Stimulated activated CD8-positive, alpha-beta memory T cell treated with anti-CD3 and anti-CD28 coated beads, Interleukin-15, amount 100 ng/mL, for 1 hour (primary cell): ENCODE measurements at places on chromosomes 1 and 21.

- no peak for DNase-seq
Measured at GRCh38 chr1:195745189-195746010, 862.8 kb downstream of the KCNT2 start.

GRCh38 chr1:201288765-201289164, 5.5 kb downstream of the PKP1 start:
- DNase-seq: no peak

GRCh38 chr21:41428847-41429246, 2.8 kb downstream of the MX1 start:
- DNase-seq: no peak

DNA sequence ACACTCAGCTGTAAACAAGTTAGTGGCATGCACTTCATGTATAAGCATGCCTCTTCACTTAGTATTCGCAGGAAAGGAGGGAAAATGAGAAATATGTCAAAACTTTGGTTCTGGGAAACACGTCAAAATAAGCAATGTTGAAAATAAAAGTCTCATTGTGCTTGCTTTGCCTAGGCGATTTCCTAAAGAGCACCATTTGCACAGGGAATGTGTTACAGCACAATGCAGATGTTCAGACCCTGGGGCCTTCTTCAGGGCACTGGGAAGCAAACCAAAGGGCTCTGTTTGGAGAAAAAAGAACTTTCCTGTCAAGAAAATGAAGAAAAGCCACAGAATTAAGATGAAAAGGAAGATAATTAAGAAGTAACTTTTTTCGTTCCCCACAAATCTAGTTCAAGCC, 98.6 kb upstream of the PLD5 start:
- no peak for DNase-seq

DNA sequence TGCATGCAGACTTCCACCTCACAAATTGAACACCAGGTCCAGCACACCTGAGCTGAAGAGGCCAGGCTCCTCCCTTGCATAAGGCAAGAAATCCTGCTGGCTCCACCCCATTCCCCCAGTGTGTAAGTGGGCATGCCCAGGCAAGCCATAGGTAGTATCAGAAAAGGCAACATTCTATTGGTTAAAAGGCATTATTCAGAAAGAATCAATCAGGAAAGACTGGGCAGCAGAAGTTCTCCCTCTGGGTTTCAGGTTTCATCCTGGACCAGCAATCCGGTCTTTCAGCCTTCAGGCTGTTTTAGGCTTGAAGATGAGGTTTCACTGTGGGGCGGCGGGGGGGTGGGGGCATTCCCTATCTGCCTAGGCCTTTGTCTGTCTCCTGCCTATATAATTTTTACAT, 42.0 kb upstream of the LHX8 start:
- DNase-seq: no peak

- no peak for DNase-seq
Measured at GRCh38 chr1:66998972-66999371, 55.0 kb downstream of the SLC35D1 start.

DNA sequence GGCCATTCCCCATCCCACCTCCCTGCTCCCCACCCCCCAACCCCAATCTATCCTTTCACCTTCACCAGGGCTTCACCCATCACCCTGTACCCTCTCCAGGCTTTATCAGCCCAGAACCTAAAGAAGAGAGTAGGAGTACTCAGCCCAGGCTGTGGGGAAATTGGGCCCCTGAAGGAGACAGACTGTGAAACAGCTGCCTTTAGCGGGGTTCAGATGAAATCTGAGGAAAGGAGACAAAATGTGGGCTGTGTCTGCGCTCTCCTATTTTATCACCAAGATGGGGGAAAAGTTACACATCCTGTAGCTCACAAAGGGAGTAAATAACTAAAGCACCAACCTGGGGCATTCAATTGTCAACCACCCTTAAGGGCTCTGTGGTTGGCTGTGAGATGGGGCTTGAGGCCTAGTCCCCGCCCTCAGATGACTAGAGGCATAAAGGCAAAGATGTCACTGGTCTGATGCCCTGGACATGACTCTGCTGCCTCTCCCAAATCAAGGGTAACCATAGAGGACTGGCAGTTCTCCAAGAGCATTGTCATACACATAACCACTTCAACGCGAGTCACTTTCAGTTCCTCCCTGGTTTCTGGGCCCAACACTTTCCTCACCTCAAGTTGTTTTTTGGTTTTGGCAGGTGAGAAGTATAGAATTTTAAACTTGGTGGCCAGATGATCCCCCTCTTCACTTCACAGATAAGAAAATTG, 30.0 kb downstream of the SLC27A3 start:
- DNase-seq: peak; percentile 28

DNA sequence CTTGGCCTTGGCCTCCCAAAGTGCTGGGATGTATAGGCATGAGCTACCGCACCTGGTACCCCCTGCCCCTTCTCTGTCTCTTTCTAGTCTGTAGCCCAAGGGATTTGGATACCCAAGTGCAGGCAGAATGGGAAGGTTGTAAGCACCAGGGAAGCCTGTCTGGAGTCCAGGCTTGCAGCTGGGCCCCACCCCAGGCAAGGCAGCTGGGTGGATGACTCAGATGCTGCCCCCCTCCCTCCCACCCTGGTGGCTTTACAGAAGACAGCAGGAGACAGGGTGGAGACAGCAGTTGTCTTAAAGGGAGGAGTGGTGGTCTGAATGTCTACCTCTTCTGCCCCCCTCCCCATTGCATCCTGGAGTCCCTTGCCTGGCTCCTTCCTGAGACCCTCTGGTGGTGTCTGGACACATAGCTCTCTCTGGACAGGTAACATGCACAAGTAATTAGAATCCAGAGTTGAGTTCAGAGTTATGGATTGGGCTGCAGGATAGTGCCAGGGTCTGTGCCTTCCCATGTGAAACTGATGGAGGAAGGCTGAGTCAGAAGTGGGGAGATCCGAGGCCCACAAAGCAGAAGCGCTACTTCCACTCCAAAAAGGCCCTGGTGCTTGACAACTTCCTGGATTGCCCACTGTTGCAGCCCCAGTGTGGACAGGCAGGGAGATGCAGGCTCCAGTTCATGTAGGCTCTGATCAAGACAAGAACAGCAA, 5.1 kb downstream of the LMNA start:
- DNase-seq: no peak

DNA sequence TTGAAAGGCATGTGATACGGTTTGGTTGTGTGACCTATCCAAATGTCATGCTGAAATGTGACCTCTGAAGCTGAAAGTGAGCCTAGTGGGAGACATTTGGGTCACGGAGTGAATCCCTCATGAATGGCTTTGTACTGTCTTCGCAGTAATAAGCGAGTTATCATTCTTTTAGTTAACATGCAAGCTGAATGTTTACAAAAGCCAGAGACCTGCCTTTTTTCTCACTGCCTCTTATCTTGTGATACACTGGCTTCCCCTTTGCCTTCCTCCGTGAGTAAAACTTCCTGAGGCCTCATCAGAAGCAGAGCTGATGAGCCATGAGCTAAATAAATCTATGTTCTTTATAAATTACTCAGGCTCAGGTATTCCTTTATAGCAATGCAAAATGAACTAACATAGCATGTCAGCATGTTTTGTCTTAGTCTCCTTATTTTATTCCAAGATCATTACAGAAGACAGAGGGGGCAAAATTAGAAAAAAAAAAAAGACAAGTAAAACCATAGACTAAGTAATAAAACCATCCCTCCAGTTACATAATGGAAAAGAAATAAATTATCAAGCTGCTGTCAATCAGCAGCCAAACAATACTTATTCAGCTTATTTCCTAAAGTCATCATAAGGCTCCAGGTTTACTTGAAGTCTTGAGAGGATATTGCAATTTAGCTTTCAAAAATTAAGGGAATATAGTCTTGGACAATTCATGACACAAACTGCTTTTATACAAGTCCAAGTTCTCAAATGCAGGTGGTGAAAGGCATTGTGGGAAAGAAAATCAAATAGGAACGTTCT, 12.1 kb downstream of the RGS18 start:
- no peak for DNase-seq

DNA sequence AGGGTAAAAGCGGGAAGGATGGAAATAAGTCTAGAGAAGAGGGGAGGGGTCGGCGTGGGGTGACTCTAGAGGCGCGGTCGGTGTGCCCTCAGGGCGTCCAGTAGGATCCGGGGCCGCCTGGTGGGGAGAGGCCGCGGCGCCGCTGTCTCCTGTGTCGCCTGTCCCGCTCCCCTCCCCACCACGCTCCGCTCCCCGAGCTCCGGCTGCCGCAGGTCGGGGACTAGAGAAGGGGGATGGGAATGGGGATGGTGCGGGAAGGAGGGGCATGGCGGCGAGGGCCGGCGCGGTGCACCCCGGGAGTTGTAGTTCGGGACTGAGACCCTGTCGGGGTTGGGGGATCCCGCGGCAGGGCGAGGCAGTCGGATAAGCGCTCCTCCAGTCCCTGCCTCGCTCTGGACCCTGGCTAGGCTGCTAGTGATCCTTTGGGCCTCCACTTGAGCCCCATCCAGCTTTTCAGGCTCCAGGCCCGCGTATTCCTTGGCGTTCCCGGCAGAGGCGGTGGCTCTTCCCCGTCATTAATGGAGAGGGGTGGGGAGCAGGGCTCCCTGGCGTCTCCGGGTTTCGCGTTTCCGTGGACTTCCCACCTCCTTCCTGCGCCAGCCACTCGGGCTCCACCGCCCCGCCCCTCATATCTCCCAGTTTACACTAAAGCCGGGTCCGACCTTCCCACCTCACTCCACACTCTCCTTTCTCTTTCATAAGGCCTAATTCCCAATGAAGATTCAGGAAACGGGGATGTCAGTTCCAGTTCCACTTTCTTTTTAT, at the start of gene ENTREP3:
ENTREP3 (minus strand) TSS at position 241 of the 765 bp plus-strand sequence. CDS start 606 bp downstream, outside the sequence.
- peak; percentile 54 for DNase-seq

DNA sequence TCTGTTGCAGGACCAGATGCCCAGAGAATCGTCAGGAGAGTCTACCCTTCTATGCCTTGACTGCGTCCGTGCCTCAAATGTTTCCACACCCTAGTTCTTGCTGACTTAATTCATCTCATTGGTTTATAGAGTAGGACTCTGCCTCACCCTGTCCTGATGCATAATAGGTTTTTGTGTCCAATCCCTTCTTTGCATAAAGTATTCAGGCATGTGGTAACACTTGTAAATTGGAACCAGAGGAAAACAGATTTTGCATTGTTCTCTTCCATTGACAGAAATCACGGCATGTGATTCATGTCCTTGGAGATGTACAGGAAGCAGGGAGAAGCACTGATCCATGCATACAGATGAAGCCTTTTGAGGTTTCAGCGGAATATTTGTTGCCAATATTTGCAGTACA, 29.5 kb downstream of the PLPPR5 start:
- DNase-seq: no peak
